SK-N-SH (cell line): ENCODE measurements at places on chromosomes 4 and X. TPM values are rescaled to one million over a fixed set of nuclear protein-coding genes. Genes with fewer than 3 reads are reported as not detected.

GRCh38 chrX:85828771-85829170, 218.6 kb downstream of the CHM start:
- DNase-seq, result no peak

DNA sequence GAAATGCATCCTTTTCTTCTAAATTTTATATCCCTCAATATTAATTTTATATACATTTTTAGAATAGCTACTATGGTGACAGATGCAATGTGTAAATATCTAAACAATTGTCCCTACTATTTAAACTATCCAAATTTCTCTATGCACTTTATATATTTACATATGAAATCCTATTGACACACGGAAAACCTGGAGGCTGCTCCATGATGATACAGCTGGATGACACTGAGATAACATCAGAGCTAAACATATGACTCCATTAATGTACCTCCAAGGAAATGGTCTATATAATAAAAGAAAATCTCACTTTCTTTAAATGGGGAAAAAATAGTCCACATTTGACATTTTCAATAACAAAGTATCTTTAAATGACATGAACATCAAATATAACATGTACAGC, 43.7 kb downstream of the DDX60 start:
- no peak for DNase-seq

FHIP1A gene
- 1.3 and 2.2 TPM in 2 replicates for polyA plus RNA-seq

- no peak for DNase-seq
Measured at GRCh38 chrX:112851806-112852205, 11.2 kb upstream of the AMOT start.

DNA sequence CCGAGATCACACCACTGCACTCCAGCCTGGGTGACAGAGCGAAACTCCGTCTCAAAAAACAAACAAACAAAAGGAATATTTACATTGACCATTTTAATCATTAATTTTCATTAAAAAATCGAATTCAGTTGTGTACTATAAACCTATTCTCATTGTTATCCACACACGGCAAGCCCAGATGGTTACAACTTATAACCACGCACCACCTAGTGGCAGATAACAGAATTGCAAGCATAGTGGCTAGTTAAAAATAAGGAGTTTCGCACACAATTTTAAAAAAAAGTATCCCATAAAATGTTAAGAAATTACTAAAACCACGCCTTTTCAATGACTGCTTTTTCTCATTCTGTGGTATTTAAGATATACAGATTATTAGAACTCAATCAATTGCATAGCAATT, 25.4 kb downstream of the MBNL3 start:
- DNase-seq, result peak; percentile 6

DNA sequence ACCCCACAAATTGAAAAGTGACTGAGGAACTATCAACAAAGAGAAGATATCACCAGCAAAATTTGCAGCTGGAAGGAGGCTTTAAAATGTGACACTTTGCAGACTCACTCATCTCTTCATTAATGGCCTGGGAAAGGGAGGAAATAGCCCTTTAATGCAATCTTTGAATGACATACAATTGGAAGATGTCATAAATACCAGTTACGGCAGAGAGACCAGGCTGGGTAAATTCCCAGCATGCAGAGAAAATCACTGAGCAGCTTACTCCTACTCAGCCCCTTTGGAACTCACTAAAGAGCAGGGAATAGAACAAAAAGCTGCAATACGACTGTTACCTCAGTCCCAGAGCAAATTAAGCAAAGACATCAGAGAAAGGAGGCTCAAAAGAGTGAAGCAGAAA, 238.9 kb downstream of the HS3ST1 start:
- DNase-seq, result no peak

DNA sequence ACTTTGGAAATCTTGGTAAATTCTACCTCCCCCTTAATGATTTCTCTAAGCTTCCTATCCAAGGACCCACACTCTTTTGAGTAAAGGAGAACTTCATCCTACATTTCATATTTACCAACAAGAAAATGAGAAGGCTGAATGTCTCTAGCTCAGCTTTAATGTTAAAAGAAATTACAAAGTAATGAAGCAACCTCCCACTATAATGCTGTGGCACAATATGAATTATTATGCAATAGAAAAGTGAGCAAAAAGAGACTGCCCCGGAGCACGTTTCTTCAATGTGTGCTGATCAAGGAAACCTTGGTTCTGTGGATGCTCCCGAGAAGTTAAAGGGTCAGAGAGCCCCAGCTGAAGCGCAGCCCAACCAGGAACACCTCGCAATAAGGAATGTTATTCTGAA, 9.1 kb upstream of the TBC1D1 start:
- DNase-seq, result no peak

- no peak for DNase-seq
Measured at GRCh38 chr4:138275216-138275615, 33.1 kb upstream of the SLC7A11 start.

SLITRK4 gene
- polyA plus RNA-seq, result not detected in 2 replicates

DNA sequence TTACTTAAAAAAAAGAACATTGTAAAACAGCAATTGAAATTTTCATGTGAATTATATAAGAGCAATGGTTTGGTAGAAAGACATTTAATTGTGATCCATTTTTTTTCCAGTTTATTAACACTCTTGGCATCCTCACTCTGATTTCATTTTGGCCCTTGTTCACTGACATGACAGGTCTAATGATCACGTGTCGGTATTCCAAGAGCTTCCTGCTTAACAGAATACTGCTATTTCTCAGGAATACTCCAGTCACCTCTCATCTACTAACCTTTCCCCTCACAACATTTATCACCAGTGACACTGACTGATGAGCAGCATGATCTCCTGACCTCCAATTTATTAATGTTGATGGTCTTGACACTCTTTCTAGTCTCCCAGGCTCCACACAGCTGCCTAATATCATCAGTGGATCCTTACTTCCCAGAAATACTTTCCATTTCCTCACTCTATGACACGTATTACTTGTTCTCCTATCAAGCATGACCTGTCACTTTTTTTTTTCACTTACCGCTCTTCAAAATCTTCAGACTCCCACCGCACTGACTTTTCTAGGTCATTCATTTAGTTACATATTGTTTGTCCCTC, 847.8 kb upstream of the SLIT2 start:
- DNase-seq, result no peak

GRCh38 chr4:152258804-152259708, 276.8 kb downstream of the FBXW7 start:
- DNase-seq, result no peak

GRCh38 chrX:153580700-153581386, 18.1 kb downstream of the CCNQ start:
- DNase-seq, result no peak

- no peak for DNase-seq
Measured at GRCh38 chr4:1043651-1044468, 32.4 kb downstream of the FGFRL1 start.

DNA sequence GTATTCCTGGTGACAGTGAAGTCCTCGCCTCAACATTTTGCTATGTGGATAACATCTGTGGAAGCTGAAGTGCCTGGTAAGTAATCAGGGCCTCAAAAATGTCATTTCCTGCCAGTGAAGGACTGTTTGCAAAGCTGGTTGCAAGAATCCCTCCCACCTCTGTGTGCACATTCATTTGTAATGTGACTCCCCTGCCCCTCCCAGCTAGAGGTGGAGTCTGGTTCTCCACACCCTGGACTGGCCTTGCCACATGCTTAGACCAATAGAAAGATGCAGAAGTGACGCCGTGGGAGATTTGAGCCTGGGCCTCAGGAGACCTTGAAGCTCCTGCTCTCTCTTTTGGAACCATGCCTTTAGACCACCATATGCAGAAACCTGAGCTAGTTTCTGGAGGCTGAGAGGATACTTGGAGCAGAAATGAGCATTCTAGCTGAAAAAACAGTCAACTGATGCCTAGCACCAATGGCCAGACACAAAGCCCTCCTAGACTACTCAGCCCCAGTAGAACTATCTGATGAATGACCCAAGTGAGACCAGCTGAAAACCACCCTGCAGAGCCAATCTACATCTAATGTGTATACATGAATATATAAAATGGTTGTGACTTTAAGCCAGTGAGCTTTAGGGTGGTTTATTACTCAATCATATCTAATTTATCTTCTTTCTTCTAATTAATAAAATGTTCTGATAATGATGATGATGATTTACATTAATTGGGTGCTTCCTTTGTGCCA, 47.8 kb upstream of the CRMP1 start:
- DNase-seq, result no peak

TMEM154 gene
- 0.58 and 0.62 TPM in 2 replicates for polyA plus RNA-seq

DNA sequence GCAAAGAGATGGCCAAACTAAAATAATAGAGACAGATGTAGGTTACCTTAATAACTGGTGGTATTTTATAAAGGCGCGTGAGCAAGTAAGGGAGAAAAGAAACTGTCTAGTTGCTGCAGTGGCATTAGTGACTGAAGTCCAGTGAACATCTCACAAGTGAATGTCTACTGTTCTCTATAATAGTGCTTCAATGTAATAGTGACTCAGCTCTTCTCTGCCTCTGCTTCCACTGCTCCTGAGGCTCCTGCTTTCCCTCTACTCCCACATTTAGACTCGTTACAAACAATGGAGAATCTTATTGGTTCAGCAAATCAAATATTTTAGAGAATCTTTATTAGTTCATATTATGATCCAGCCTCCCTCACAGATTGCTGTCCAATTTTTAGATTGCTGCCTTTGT, 779.1 kb upstream of the HTR2C start:
- DNase-seq, result no peak

DNA sequence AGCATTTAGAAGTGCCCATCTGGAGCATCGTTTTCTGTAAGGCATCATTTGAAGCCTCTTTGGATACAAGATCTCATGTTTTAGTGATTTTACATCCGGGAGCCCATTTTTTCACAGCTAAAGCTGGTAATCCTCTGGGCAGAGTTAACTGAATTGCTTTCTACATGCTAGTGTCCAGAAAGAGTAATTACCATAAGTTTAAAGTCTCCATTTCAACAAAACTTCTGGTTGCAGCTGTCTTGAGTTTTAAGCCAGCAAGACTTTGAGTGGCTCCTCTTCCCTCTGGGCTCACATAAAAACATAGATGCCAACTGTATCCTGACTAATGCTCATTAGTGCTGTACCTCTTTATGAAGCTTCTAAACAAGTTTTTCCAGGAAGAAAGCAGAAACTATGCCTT, 65.4 kb downstream of the GPRIN3 start:
- no peak for DNase-seq

GRCh38 chr4:140312100-140312499, 61.3 kb upstream of the SCOC start:
- DNase-seq, result no peak

DNA sequence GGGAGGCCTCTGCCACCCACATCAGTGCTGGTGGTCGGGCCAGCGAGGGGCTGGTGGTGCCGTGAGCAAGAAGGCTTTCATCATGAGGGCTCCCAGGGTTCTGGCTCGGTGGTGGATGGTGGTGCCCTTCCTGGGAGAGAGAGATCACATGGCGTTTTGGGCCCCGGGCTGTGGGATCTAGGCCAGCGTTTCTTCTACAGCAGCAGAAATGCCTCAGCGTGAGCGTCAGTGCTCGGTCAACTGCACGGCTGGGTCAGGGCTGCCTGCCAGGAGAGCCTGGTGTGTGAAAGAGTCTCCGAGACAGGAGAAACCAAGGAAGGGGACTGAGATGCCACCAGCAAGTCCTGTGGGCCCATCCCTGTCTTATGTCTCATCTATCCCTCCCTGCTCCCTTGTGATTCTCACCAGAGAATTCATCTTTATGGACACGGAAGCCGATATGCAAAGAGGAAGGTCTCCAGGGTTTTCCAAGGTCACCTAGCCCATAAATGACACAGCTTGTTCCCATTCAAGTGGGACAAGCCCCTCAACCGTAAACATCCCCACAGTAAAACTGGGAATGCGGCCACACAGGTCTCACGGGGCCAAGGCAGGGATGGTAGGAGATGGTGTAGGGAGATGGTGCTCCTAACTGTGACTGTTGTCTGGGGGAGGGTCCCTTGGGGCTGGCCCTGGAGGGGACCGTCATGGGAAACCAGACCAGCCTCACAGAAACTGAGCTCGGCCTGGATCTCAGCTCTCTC, 99.2 kb downstream of the SORCS2 start:
- DNase-seq, result no peak

- peak; percentile 70 for DNase-seq
Measured at GRCh38 chr4:78059524-78059889, 2.4 kb downstream of the FRAS1 start.

TCEAL7 gene
- 20.2 and 26.0 TPM in 2 replicates for polyA plus RNA-seq
